ENCODE measurements at places on chromosomes 12 and 14.

DNA sequence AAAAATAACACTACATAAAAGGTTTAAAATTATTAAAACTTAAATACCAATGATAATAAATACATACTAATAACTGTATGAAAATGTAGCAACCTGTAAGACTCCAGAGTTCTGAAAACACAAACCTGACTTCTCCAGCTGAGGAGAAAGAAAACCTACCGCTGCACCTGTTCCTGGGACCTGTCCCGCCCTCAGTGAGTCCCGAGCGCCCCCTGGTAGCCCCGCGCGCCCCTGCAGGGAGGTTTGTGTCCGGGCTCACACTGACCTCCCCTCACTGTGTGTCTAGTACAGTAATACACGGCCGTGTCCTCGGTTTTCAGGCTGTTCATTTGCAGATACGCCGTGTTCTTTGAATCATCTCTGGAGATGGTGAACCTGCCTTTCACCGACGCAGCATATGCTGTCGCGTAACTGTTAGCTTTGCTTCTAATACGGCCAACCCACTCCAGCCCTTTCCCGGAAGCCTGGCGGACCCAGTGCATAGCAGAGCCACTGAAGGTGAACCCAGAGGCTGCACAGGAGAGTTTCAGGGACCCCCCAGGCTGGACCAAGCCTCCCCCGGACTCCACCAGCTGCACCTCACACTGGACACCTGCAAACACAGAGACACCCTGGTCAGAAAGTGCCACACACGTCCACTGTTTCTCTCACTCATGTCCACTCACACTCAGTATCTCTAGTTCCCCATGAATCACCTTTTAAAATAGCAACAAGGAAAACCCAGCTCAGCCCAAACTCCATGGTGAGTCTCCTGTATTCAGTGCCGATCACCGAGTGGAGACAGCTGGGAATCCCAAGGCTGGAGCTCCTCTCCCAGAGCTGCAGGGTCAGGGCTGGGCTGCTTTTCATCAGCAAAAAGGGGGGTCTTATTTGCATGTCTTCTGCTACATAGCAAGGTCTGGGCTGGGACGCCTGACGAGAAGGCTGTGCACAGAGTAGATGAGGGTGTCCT is 1276.3 kb downstream of the TMEM121 start:
- no peak for DNase-seq

DNA sequence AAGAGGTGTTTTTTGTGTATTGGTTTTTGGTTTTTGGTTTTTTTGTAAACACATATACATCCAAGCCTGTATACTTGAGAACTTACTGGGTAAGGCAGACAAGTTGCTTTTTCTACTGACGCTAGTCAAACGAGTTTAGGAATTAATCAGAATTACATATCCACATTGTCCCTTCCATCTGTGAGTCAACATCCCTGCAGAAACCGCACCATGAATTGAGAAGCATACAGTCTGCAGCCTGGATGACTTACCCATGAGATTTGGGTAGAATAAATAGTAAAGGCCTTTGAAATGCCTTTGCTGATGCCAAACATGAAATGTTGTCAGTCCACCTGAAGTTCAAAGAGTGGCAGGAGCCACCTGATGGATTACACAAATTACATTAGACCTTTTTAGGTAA is 21.4 kb upstream of the C12orf42 start:
- no peak for DNase-seq

- no peak for DNase-seq
Measured at GRCh38 chr14:19799880-19800279, 3.7 kb upstream of the OR4N2 start.

DNA sequence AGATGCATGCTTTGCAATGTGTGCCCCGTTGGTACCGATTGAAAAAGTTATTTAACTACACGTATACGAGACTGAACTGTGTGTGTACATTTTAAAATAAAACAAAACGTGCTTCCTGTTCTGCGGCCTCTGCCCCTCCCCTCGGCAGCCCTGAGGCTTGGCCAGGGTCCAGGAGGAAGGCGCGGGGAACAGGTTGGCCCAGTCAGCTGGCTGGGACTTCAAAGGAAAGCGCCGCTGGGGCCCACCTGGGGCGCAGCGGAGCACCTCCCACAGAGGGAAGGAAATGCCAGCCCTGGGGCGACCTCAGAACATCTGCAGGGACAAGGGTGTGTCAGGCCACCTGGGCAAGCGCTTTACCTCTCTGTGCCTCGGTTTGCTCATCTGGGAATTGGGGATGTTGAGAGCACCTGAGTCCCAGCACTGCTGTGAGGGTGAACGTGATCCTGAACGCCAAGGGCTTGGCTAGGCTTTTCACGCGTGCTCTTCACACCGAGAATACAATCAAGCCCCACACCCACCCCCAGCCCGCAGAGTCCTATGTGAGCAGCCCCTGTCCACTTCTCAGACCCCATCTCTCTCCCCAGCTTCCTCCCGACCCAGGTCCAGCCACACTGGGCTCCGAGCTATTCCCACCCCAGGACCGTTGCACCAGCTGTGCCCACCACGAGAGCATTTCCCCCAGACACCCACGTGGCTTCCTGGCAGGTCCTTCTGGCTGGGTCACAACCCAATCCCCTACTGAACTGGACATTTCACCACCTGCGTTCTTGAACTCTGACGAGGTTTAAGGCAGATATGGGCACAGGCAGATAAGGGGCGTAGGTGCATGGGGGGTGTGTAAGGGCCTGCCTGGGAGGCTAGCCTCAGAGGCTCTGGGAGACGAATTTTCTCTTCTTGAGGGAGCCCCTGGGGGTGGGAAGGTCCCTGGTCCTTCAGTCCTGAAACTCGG is 41.9 kb upstream of the NCOR2 start:
- no peak for DNase-seq

- no peak for DNase-seq
Measured at GRCh38 chr14:73145371-73145770, 9.1 kb downstream of the PSEN1 start.

DNA sequence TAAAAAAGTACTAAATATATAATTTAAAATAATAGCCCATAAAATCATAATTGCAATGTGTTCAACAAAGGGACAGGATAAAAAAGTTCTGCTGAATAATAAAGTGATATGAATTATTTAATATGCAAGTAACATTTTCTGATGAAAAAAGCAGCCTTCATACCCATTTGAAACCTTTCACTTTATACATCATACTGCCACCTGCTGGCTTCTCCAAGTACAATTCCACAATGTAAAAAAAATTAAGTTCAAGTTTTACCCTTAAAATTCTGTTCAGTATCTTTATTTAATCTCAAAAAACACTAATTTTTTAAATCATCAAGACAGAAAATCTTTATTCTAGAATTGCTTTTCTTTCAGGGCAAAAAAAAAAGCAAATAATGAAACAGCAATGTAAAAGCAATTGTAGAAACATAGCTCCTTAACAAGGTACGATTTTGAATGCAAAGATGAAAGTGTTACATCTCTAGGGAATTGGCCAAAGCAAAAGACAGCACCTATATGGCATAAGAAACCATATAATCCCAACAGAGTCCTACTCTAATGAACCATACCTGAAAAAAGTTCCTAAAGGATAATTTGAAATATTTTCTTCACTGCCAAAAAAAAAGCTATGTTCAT is 15.0 kb downstream of the MDM1 start:
- DNase-seq, result no peak

- no peak for DNase-seq
Measured at GRCh38 chr12:12784911-12785814, at the start of gene APOLD1. Gene APOLD1 (plus strand): TSS chr12:12785659. CDS start chr12:12785692, 33 bp downstream.

GRCh38 chr14:76431538-76431937 is 55.6 kb downstream of the ESRRB start:
- DNase-seq, result no peak

DNA sequence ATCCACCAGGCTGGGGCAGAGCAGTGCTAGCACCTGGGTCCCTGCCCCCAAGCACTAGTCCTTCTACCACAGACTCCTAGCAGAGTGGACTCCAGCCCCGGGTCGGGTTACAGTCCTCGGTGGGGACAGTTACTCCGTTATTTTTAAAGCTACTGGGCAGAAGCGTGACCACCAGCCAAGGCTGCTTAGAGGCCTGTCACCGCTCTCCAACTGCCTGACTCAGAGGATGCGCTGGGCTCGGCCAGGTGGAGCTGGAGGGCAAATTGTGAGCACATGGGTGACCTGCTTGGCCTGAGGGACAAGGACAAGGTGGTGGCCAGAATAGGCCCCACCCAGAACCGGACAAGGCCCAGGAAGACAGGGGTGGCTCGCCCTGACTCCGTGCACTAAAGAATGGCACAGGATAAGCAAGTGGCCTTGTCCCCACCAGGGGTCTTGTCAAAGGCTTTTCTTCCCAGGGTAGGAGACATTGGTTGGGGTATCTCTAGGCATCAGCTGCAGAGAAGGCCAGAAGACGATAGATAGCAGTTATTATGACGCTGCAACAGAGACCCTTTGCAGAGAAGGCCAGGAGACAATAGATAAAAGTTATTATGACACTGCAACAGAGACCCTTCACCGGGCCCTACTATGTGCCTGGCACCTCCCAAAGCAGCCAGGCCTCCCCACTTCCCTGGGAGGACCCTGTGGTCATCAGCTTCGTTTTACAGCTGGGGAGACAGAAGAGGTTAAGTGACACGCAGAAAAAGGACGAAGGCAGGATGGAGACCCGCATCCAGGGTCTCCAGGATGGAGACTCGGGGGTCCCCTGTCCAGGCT is 1.6 kb downstream of the ABCB9 start:
- no peak for DNase-seq

DNA sequence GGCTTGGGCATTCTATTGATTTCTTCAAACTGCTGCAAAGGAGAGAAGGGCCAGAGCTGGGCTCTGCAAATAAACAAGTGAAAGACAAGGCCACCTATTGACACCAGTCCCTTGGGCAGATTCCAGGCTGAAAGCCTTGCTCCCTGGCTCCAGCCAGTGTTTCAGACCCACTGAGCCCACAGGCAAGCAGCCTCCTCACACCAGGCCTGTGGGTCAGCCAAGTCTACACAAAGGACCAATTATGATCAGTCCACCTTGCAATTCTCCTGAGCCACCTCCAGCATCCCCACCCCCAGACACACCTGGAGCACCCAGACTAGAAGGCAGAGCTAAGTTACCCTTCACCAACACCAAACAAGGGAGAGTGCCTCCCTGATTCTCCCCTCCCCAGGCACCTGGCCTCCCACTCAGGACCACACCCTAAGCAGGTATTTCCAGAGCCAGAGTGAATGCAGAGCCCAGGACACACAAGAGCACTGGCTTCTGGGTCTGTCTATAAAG is 13.8 kb downstream of the ACTN1 start:
- DNase-seq, result no peak

- no peak for DNase-seq
Measured at GRCh38 chr12:58925751-58926150, 5.4 kb upstream of the LRIG3 start.

GRCh38 chr14:40282196-40282595 is 850.0 kb upstream of the FBXO33 start:
- DNase-seq, result no peak

GRCh38 chr14:54261283-54261682 is 135.5 kb upstream of the CDKN3 start:
- DNase-seq, result no peak

GRCh38 chr12:57476993-57477709 is 2.5 kb downstream of the ARHGAP9 start:
- no peak for DNase-seq

DNA sequence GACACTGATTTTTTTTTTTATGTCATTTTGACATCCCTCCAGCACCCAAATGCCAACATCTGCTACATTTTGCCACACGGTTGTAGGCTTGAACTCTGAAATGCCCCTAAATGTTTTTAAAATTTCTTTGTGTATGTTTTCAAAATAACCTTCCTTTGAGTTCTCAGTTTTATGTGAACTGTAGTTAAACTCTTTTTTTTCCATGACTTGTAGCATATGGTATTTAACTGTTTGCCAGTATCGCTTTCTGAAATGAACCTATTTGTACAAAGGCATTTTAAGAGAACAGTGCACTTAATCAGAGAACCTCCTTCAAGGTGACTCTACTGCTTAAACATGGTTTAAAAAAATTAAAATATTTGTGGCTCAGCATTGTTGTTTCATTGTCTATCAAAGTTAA is 61.5 kb downstream of the PDE3A start:
- DNase-seq, result no peak

DNA sequence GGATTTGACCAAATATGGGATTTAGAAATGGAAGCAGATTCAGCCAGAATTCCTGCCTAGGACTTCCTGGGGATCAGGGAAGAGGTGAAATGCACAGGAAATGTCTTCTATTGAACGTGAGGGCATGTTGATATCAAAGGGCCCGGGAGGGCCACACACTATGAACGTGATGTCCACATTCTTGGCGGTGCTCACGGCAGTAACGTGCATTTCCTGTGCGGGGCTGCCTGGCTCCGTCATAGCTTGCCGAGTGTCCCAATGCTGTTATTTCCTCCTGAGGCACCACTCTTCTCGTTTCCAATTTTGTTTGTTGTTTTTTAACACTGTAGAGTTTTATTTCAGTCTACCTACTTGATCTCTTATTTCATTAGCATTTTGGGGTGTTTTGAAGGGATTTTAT is 67.3 kb downstream of the ZNF664 start:
- no peak for DNase-seq

Measured in posterior cingulate gyrus (tissue), 11 donors.